ENCODE measurements at places on chromosomes 7 and 10.

GRCh38 chr7:55210716-55211115 lies 154.4 kb upstream of the LANCL2 start:
- no peak for DNase-seq

DNA sequence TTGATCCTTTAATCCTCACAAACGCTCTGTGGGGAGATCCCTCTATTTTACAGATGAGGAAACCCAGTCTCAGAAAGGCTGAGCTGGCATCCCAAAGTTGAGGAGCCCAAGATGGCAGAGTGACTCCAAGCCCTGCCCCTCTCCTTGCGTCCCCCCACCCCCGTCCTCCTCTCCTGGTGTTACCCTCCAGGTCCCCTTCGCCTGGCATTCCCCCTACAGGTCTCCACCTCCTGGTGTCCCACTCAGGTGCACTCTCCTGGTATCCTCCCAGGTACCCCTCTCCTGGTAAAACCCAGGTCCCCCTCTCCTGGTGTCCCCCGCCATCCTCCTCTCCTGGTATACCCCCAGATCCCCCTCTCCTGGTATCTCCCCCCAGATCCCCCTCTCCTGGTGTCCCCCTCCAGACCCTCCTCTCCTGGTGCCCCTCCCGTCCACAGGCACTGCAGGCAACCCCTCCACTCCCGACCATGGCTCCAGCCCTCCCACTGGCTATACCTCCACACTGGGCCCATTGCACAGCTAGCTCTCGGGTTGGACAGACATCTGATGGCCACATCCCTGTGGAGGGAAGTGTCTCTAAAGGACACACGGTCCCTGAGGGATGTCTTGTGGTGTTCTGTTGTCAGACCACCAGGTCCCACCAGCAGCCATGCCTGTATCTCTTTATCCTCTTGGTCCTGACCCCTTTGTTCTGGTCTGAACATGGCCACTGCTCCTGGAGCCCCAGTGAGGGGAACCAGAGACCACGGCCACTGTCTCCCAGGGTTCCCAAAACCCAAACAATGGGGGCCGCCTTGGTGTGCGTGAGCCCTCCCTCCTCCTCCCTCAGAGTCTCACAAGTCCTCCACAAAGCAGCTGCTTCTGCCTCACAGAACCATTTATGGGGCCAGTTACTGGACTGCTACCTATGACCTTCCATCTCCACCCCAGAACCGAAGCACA lies 37.2 kb downstream of the CALML3 start:
- DNase-seq: no peak

- no peak for DNase-seq
Observed at GRCh38 chr7:128164061-128164954, 76.8 kb upstream of the LEP start.

DNA sequence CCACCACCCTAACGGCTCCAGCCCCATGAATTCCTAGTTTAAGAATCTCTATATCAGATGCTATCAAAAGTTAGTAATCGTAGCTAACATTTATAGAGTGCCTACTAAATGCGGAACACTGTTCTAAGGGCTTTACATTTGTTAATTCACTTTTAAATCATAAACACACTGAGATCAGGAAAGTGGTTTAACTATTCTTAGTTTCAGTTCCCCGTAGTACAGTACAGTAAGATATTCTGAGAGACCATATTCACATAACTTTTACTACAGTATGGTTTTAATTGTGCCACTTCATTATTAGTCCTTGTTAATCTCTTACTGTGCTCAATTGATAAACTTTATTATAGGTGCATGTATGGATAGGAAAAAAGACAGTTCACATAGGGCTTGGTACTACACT lies 22.5 kb downstream of the SYPL1 start:
- no peak for DNase-seq

- DNase-seq: no peak
Observed at GRCh38 chr10:35564341-35564968, 40.7 kb upstream of the GJD4 start.

- no peak for DNase-seq
Observed at GRCh38 chr7:102395592-102395872, 631 bp upstream of the PRKRIP1 start.

GRCh38 chr7:3280445-3280844 lies 20.6 kb upstream of the SDK1 start:
- DNase-seq: no peak

DNA sequence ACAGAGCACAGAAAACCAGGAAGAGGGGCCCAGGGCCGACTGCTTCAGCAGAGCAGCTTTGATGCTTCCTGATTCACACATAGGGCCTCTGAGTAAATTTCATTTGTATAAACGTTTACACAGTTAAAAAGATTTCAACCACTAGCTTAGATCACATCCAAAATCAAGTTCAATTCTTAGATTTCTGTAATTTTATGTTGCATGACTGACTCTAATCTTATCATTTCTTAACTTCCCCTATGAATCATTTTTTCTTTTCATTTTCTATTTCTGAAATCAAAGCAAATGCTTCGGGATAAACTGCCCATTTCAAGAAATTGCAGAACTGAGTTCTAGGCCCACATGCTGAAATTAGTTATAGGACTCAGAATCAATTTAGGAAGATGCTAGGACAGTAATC lies 224.7 kb downstream of the INHBA start:
- DNase-seq: no peak

DNA sequence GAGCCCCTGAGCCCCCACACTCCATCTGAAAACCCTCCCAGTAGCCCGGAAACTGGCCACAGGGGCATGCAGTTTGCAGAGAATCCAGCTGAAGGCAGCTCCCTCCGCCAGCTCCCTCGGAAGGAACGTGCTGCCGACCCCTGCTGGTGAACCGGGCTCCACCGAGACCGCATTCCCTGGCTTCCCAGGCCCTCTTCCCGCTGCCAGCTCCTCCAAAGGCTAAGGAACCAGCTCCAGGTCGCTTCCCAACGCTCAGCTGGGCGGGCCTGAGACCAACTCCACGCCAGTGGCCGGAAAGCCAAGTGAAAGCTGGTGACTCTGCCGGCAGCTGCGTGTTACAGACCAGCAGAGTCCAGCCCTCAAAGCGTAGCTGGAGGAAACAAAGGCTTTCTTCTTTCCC lies 35.8 kb downstream of the GPER1 start:
- no peak for DNase-seq

- DNase-seq: no peak
Observed at GRCh38 chr10:18505456-18506118, 145.8 kb downstream of the NSUN6 start.

GRCh38 chr10:6423413-6424170 lies 156.5 kb downstream of the PRKCQ start:
- DNase-seq: no peak

GRCh38 chr10:118968482-118968881 lies 61.0 kb upstream of the NANOS1 start:
- no peak for DNase-seq
